Stimulated activated CD4-positive, alpha-beta T cell treated with anti-CD3 and anti-CD28 coated beads, Interleukin-2, amount 100 ng/mL, for 24 hours (primary cell): ENCODE measurements at places on chromosomes 7 and 10.
A peak's percentile ranks its signal among the peaks of the same experiment; 100 is the strongest.

DNA sequence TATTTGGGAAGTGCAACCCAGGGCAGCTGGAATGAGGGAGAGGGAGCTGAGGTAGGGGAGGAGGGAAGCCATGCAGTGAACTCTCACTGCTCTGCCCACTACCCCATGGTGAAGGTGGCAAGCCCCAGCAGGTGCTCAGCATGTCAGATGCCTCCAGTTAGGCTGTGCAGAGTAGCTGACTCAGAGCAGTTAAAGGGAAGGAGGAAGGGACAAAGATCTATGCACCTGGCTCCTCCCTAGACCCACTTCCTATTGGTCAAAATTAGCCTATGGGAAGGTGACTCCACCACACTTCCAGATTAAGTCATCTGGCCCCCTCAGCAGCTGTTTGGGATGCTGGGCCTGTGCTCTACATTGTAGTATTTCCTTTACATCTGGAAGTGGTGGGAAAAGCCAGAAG lies 125.7 kb upstream of the MTPN start:
- no peak for DNase-seq

- DNase-seq, result no peak
Measured at GRCh38 chr7:15832996-15833395, 146.5 kb upstream of the MEOX2 start.

DNA sequence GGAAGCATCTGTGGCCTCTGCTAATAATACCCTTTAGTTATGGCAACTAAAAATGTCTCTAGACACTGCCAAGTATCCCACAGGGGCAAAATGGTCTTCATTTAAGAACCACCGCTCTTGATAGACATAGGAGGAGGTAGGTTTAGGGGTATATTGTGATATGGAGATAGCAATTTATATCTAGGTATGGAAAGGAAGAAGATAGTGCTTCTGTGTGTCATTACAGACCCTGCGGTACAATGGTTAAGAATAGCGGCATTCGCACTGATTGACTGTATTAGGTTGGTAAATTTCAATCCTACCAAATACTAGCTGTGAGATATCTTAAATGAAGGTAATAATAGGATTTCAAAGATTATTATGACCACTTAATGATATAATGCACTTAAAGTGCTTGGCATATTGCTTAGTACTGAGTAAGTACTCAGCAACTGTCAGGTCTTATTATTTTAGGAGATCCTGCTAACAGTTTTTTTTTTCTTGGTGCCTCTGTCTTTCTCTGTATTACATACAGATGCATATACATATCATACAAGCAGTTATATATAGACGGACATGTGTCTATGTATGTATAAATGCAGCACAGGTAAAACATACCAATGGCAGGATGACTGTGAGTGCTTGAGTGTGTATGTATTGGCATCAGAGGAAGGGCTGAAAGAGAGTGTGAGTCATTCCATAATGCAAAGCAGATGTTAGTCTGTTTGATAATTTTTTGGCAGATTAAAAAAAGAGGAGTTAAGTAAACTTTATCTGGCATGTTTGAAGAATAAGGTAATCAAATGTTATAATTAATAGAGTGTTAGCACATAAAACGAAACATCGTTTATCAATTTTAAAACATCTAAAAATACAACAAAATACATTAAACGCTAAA lies 50.0 kb upstream of the ITGB8 start:
- no peak for DNase-seq

- no peak for DNase-seq
Measured at GRCh38 chr7:24440892-24441291, 132.4 kb upstream of the PALS2 start.

DNA sequence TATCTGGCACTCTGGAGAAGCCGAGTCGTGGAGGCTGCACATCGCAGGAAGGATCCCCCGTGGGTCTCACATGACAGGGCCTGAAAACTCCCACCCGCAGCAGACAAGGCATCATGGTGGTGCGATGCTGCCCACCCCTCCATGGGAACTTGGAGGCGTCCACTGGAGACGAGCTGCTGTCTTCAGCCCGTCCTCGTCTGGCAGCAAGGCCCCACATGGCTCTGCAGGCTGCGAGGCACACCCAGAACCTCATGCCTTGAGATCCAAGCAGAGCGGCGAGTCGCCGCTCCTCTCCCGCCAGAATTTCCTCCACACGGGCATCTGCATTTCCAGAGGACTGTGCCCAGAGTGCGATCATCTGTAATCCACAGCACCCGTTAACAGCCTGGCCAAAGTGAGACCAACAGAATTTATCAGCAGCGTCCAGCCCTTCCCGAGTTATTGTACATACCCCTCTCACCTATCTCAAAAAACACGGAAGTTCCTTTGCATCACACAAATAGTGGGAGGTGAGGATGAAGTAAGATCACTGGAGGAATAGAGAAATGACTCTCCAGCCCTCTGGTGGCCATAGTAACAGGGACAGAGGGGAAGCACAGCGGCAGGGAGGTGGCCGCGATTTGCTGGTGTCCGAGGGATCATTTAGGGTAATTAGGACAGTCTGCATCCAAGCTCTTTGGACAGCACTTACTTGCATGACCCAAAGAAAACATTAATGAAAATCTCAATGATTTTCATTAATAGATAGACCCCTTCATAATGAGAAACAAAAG lies 292.4 kb downstream of the USP6NL start:
- DNase-seq, result no peak

DNA sequence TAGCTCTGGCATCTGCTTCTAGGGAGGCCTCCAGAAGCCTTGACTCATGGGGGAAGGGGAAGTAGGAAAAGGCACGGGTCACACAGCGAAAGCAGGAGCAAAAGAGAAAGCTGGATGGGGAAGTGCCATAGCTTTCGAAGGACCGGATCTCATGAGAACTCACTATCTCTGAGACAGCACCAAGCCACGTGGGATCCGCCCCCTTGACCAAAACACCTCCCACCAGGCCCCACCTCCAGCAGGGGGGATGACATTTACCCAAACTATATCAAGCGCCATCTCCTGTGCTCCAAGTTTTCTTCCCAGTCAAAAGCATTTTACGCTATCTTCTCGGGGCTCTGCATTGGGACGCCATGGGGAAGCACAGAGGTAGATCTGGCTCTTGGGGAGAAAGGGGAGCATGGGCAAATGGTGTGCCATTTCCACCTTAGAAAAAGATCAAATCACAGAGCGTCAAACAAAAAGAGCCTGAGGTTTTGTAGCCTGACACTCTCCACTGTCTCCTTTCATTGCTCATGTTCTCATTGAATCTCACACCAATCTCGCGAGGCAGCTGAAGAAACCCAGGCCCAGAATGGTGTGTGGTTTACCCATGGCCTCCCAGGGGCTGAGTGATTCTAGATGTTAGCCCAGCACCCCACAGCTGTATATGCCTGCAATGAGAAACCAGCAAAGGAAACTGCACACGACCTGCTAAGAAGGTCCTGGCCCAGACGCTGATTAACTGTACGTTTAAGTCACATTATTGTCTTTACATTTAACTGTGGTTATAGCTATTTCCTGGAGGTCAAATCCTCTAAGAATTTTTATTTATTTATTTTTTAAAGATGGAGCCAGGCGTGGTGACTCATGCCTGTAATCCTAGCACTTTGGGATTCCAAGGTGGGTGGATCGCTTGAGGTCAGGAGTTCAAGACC lies 8.1 kb upstream of the OLAH start:
- DNase-seq, result no peak

DNA sequence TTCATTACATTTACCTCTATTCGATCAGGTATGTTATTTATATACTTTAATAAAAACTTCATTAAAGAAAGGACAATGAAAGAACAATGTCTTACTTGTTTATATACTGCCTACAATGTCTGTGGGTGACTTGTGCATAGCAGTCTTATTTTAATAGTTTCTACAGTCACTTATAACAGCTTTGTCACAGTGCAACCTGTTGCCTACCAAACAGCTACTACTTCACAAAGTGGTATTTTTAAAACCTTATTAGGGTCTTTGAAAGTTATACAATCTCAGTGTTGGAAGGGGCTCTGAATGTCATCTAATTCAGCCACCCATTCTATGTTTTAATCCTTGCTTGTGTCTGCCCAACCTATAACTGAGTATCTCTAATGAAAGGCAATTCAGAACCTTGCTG lies 19.0 kb downstream of the MTPN start:
- DNase-seq, result no peak

DNA sequence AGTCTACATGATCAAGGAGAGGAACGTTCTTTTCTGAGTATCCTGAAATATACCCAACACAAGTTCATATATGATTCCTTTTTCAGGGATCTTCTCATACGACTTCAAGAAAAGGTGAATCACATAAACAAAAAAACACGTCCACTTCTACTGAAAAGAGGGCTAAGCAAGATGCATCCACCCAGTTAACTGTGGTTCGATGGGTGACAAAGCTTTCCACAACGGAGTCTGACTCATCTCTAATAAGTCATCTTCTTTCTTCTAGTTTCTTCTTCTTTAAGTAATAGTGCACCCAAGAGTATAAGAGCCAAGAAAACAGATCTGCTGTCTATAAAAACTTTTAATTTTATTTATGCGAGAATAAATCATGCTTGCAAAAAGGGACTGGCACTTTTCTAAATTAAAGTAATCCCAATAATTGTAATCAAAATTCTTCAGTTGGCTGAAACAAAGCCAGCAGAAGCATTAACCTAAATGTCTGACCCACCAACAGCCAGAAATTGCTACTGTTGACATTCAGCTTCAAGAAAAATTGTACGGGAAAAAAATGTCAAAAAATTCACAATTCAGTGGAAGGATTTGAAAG lies 146.9 kb upstream of the ANK3 start:
- DNase-seq, result peak; percentile 23

- DNase-seq, result no peak
Measured at GRCh38 chr10:116787053-116787659, 44.8 kb upstream of the HSPA12A start.

- DNase-seq, result no peak
Measured at GRCh38 chr7:7641129-7641663, 644 bp downstream of the UMAD1 start.

DNA sequence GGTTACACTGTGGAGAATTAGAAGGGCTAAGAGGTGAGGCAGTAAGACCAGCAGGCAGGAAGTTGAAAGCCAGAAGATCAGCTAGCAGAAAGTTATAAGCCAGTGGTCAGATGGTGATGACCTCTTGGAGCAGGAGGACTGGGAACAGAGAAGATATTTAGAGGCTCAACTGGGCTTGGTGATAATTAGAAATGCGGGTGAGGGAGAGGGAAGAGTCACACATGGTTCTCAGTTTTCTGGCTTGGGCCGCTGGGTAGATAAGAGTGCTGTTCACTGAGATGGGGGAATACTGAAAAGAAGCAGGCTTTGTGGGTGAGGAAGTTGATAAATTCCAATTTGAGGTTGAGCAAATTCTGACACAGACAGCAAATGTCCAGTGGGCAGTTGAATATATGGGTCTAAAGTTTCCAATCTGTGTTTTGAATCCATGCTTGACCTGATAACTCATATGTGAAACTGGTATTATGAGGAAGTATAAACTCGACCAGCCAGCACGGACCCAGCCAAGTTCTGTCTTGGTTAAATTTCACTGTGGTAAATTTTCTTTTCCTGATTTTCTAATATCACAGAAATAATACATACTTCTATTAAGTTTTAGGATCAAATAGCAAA lies 22.7 kb downstream of the LSMEM1 start:
- DNase-seq, result no peak

DNA sequence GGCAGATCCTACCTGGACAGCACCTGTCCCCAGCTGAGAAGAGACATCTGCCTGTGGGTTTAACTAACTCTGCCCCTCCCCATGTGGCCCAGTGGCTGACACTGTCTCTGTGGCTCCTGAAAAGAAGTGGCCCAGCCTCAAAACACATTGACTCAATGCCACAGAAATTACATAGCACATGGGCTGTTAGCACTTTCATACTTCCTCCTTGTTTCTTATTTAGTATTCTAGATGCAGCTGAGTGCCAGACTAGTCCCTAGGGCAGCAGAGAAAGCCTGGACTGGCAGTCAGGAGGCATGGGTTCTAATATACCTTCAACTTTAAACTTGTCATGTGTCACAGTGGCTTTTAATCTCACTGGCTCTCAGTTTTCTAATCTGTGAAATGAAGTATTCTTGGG lies 171.0 kb downstream of the TRIL start:
- no peak for DNase-seq

GRCh38 chr10:5662708-5663579 lies 3.5 kb downstream of the ASB13 start:
- DNase-seq, result no peak

GRCh38 chr10:78702186-78702585 lies 366.6 kb upstream of the ZMIZ1 start:
- no peak for DNase-seq

DNA sequence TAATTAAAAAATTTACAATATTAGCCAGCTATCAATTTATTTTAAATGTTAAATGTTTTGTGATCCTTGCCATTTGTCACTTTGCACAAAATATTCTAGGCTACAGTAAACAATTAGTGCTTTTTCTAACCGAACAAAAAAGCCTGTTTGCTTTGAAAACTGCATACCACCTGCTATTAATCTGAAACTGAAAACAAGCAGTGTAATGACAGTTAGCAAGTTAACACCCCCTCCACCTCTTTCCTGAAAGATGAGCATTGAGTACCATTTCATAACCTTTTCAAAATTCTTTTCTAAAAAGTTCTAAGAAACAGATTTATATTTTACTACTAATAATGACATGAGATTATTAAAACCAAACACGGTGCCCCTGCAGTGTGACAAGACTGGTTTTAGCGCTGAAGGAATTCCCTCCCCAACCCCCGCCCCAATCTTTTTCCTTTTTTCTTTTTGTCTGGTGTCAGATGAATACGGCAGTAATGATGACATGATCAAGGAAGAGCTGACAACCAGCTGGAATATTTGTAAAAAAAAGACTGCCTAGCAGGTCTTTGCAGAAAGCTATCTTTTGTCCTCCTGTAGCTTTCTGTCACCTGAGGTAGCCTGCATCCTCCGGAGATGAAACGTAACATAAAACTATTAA lies 175.6 kb downstream of the CHCHD3 start:
- no peak for DNase-seq

DNA sequence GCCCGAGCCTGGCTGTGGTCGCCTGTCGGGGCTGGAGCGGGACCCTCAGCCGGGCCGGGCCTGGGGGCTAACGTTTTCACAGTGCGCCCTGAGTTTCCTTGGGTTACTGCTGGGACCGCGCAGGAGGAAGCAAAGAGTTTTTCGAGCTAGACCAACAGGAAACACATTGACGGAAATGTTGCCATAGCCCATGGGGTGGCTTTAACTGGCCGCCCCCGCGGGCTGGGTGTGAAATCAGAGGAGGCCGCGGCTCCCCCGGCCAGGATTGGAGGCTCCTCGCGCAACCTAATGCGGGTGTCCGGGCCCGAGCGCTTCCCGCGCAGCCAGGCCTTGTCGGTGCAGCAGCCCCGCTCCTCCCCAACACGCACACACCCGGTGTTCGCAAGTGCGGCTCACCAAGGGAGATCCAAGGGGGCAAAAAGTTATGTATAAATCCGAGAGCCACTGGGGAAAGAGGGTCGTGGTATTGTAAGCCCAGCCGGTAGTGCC lies 1.9 kb downstream of the HHEX start:
- peak; percentile 21 for DNase-seq
